ENCODE measurements at places on chromosomes 3 and 15.

GRCh38 chr3:15148614-15149013, 49.7 kb upstream of the RBSN start:
- no peak for DNase-seq

DNA sequence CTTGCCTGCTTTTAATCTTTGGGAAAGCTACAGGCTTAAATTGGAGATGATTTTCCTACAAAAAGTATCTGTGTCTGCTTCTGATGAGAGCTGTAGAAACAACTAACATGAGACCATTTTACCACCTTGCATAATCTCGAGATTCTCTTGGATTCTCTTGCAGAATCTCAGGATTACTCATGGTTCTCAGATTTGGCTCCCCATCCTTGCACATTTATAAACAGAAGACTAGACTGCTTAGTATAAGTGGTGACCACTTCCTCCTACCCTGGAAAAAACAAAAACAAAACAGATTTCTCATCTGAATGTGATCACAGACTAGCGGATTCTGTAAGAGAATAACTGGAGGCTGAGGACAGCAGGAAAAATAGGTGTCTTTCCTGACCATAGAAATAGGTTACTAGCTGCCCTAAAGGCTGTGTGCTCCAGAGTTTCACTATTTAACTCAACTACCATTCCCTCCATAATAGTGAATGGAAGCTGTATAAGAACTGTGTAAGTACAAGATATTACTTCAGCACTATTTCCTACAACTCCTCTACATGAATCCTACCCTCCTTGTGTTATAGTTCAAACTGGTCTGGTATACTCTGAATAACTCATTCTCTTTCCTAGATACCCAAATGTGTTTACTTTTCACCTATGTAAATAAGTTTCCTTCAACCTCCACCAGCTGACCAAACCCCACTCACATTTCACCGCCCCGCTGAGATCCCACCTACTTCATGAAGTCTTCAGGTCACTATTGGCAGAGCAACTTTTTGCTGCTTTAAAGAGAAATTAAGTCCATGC, 122.2 kb upstream of the C2CD4B start:
- DNase-seq: no peak

DNA sequence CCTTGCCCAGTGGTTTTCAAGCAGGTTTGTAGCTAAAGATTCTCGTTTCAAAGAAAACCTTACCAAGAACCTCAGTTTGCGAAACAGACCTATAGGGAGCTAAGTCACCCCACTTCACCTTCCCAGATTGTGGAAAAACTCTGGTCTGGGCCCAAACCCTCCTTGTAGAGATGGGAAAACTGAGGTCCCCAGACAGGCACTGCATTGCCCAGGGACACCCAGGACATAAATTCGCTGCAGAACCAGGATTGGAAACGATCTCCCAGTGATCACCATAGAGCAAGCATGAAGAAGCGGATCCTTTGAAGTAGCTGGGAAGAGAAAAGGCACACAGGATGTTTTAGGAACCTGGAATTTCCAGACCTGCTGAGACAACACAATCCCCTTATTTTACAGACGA, 85.6 kb upstream of the PIAS1 start:
- no peak for DNase-seq

GRCh38 chr3:108461661-108462111, 48.7 kb downstream of the MYH15 start:
- no peak for DNase-seq

DNA sequence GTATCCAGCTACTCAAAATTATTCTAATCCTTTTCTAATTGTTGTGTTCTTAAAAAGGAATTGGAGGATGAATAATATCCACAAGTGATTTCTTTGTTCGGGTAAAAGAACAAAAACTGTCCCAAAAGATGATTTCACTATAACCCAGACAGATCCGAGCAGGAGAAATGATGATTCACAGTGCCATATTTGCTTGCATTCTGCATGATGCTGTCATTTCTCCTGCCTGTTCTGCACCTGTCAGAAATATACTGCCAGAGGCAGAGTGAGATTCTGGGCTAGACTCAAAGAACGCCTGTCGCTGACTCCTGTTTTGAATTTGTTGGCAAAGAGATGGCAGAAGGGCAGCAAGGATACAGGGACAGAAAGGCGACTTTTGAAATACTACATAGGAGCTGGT, 34.7 kb upstream of the SLC24A5 start:
- no peak for DNase-seq

GRCh38 chr15:78929536-78930264, 15.1 kb downstream of the CTSH start:
- no peak for DNase-seq

DNA sequence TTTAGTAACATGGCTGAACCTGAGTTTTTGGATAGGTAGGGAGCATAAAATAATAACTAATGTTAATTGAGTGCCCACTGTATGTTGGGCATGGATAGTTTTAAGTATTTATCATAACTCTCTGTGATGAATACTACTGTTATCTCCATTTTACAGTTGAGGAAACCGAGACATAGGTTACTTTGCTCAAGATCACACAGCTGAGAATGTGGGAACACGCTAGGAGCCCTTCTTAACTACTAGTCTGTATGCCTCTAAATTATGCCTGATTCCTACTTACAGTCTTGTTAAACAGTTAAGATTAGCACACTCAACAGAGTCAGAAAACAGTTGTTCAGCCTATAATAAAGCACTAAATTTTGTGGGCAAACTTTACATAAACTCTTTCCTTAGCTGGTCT, 2.0 kb upstream of the SIAH2 start:
- DNase-seq: no peak

DNA sequence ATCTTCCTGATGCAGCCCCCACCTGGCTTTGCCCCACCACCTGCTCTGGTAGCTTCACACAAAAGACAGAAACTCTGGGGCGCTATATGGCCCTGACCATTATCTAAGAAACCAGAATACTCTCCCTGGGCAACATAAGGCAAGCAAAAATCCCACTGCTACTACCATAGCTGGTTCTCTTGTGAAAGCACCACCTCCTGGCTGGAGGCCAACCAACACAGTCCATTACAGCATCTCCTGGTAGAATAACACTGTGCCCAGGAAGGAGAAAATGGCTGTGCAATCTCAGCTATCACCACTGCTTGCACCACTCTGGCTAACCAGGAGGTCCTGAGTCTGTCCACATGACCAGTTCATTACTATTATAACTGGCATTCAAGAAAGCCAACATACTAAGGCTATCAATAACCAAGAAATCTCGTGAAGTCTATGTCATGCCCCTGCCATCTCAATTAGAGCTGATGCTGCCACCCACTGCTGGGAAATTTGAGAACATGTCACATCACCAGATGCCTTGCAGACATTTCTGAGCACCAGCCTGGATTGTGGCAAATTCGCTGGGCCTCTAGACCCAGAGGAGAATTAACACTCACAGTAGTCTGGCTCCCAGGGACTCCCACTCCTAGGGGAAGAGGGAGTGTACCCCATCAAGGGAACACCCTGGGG, 1114.8 kb downstream of the ROBO2 start:
- DNase-seq: no peak

- no peak for DNase-seq
Observed at GRCh38 chr15:96166223-96167200, 164.0 kb upstream of the NR2F2 start.

DNA sequence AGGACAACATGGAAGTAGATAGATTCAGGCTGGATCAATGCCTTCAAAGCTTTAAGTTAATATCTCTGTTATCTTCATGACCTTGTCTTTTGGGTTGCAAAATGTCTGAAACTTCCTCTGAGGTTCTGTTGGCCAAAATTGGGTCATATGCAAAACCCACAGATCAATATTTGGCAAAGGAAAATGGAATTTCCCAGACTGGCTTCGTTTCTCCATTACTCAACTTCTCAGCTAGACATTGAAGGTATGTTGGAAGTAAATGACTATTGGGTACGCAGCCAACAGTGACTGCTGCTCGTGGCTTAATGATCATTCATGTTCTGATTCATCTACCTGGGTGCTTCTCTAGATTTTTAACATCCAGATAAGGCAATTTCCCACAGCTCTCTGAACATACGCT, 675.4 kb upstream of the SGO1 start:
- no peak for DNase-seq

- peak; percentile 65 for DNase-seq
Observed at GRCh38 chr3:50189274-50189673, 2.1 kb upstream of the GNAT1 start.

DNA sequence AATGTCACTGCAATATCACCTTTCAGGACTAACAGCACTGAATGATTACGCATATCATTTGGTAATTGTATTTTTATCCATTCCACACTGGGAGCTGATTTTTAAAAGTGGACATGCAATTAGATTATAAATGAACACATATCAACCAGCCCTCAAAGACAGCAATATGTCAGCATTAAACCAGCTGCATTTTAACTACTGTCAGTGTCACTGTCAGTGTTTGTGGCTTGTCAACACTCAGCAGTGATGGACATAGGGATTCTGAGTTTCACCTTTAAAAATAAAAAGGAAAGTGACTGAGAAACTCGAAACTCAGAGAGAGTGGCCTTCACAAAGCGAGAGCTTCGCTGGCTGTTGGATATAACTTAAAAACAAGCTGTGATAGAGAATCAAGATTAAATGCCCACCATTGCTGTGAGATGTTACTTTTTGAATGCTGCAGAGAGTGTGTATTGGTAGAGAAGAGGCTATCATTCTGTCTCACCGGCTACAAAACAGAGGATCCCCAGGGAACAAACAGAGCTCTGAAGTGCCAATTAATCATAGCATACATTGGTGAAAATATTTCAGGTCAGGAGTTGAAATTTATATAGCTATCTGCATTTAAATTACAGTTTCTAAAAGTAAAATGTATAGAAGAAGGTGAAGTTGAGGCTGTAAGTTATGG, 635.8 kb downstream of the SQOR start:
- DNase-seq: no peak

GRCh38 chr15:75451674-75452363, at the start of gene SIN3A:
SIN3A (minus strand) TSS chr15:75451690; CDS start chr15:75430375, 21,315 bp downstream.
- peak; percentile 100 for DNase-seq

- peak; percentile 52 for DNase-seq
Observed at GRCh38 chr3:158539414-158540014, 31.5 kb upstream of the MLF1 start.

DNA sequence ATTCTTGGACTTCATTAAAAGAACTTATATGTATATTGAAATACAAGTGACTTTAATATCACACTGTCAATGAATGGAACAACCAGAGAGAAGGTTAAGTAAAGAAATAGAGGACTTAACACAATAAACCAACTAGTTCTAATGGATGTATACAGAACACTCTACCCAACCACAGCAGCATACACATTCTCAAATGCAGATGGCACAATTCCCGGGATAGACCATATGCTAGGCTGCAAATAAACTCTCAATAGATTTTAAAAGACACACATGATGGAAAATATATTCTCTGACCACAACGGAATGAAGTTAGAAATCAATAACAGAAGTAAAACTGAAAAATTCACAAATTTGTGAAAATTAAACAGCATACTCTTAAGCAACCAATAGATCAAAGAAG, 214.3 kb upstream of the LINGO1 start:
- no peak for DNase-seq

DNA sequence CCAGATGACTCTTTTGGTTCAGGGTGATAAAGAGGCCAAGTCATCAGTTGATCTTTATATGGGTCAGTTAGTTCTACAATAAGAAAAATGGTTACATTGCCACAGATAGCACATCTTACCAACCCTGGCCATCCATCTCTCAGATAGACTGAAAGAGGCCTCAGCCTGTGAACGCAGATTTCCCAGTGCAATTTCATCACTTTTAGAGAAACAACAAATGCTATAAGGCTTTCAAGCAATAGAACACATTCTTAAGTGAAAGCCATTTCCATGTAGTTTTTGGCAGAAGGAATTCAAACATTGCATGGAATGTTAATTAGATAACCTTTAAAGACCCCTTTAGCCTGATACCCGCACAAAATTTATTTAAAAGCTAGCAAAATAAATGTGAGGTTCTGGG, 200.6 kb upstream of the ZBTB20 start:
- DNase-seq: no peak

GRCh38 chr3:15506571-15506970, 14.9 kb downstream of the COLQ start:
- DNase-seq: no peak

- DNase-seq: no peak
Observed at GRCh38 chr3:159432682-159433340, 555.8 kb upstream of the IL12A start.

- DNase-seq: no peak
Observed at GRCh38 chr3:69385123-69385722, 665 bp downstream of the FRMD4B start.

DNA sequence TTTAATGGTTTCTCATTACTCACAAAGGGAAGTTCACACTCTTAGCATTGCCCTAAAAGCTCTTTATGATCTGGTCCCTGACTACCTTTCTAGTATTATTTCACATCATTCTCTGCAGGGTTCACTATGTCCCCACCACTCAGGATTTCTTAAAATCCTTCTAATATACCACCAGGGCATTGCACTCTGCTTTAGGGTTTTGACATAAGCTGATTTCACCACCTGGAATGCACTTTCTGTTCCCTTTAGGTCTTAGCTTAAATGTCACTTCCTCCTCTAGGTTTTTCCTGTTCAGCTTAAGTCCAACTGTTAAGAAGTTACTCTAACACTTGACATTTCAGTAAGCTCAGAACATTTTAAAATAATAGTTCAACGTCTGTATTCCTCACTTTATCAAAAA, 81.7 kb downstream of the HCN4 start:
- no peak for DNase-seq

GRCh38 chr15:101501703-101502373, 12.3 kb upstream of the PCSK6 start:
- DNase-seq: peak; percentile 61

DNA sequence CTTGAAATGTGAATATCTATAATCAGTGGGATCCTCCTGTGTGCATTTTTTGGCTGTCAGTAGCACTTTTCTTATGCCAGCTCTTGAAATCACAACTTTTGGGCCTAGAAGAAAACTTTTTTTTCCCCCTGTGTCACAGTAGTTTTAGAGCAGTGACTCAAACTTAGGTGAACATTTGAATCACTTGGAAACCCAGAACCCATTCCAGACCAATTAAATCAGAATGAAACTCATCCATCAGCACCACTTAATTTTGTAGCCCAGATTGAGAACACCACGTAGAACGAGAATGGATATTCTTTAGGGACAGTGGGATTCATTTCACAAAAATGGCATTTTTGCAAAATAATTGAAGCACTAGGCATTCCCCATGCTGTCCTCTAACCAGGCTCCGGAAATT, 224.8 kb upstream of the NANOGP8 start:
- no peak for DNase-seq

GRCh38 chr15:68982976-68983563, 31.4 kb upstream of the NOX5 start:
- no peak for DNase-seq
